CD4-positive, alpha-beta T cell treated with Interleukin-6 for 4 hours (primary cell): ENCODE measurements at places on chromosomes 16 and 17.

DNA sequence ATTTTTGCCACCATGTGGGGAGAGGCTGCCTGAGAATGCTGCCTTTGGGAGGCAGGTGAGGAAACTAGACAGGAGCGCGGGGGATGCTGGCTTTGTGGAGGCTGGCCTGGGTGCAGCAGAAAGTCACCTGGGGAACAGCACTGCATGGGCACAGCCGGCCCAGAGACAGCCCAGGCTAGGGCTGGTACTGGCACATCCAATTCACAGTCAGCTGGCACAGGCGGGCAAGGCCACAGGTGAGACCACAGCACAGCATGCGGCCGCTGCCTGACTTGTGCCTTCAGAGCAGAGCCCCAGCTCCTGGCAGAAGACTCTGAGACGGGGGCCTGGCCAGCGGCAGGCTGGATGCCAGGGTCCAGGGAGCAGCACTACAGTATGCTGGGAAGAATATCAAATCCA is 16.6 kb upstream of the PITPNM3 start:
- no peak for DNase-seq

- DNase-seq = no peak
Observed at GRCh38 chr17:80817321-80817845, 174.3 kb upstream of the CHMP6 start.

DNA sequence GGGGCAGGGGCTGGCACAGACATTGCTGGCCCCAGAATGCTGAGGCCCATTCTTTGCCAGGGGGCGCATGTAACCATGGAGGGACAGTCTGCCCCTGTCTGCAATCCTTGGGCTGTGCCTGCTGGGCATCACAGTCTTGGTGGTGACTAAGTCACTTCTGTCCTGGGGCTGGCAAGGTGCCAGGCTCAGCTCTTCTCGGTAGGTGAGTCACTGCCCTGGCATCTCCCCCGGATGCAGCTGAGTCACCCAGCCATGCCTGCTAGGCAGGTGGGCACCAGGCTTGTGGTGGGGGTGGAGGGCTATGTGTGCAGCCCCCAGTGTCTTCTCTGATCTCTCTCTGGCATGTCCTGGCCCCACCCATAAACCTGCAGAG is 5.6 kb downstream of the RARA start:
- peak; percentile 94 for DNase-seq

DNA sequence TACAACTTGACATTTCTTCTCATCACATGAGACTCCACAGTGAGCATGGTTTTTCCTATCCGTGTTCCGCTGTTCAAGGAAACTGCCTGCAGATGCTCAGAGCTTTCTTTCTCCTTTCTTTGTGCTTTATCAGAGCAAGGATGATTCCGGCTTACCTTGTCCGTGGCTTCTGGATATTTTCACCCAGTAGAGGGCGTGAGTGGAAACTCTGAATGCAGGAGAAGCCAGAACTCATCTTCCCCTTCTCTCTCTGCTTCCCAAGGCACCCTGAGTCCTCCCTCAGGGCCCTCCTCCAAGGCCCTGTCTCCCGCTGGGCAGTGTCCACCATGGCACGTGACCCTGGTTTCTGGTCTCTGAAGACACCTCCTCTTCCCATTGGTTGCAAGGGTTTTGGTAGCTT is 721.1 kb upstream of the RBFOX1 start:
- DNase-seq = no peak

- DNase-seq = no peak
Observed at GRCh38 chr17:67488161-67488560, 111.1 kb downstream of the PITPNC1 start.

GRCh38 chr16:19700319-19700781 is 17.7 kb downstream of the KNOP1 start:
- no peak for DNase-seq

DNA sequence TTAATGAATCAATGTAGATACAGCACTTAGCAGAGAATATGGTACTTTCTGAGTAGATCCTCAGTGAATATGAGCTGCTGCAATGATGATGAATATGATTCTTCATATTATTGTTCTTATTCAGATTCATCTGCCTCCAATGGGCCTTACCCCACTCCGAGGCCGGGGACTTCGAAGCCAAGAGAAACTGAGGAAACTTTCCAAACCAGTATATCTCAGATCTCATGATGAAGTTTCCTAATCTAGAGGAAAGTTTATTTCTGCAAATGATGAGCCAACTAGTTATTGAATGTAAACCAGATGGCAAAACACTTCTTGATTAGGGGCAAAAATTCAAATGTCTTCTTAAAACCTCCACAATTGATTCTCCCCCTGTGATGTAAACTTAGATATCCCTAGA is 23.3 kb downstream of the LYRM1 start:
- DNase-seq = no peak

DNA sequence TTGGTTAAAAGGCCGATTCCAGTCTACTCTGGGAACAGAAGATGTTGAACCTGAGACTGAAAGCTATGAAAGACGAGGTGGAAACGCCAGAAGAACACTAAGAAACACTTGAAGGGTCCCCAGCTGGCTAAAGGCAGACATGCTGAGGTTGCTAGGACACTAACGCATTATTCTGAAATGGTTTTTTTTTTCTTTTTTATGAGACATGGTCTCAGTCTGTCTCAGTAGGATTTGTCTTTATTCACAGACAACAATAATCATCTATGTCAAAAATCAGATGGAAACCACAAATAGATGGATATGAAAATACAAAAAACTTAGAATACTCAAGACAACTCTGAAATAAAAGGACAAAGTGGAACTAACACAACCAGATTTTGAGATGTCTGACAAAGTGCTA is 35.0 kb upstream of the RASD1 start:
- DNase-seq = no peak

GRCh38 chr17:6041246-6041645 is 28.9 kb upstream of the WSCD1 start:
- DNase-seq = no peak

- no peak for DNase-seq
Observed at GRCh38 chr17:9144502-9145249, 123.4 kb downstream of the NTN1 start.

- DNase-seq = no peak
Observed at GRCh38 chr17:68634345-68634876, 33.2 kb upstream of the FAM20A start.

GRCh38 chr16:46927273-46927672 is 43.1 kb downstream of the GPT2 start:
- no peak for DNase-seq

DNA sequence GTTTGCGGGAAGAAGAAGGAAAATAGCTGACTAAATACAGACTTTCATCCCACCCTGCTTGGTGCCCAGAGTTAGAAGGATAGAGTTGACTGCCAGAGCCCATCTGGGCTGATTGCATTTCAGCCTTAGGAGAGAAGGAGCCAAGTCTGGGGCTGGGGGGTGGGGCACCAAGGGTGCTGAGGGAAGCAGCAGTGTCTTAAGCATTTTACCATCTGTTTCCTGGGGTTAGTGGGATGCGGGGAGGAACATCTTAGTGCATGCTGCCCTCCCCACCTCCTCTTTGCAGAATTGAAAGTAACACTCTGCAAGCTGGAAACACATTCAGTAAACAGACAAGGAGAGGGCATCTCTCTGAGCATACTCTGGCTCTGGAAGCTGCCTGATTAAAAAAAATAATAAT is 1.5 kb upstream of the ARL5C start:
- no peak for DNase-seq

GRCh38 chr17:411421-412120 is 59.0 kb upstream of the RPH3AL start:
- no peak for DNase-seq

DNA sequence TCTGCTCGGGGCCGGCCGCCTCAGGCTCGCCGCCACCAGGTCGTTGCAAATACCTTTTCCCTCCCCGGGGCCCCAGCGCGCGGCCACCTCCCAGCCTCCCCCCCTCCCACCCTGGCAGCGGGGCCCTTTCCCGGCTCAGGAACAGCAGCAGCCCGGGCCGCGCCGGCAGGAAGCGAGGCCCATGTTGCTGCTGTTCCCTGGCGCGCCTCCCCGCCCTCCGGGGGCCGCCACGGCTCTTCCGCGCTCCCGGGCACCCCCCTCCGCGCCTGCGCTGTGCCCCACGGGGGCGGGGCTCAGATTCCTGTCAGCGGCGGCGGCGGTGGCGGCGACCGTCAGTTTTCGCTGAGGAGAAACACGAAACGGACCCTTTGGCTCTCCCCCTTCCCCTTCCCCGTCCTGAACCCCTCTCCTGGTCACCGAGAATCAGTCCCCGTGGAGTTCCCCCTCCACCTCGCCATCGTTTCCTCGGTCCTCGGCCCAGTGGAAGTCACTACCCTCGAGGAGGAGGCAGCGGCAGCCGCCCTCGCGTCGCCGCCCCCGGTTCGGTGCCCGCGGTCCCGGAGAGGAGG is at the start of gene NFAT5:
Gene NFAT5, plus strand, starts transcription at position 296 of the 569 bp plus-strand sequence. CDS start 336 bp downstream, outside the sequence.
- DNase-seq = peak; percentile 86
